Glomerular endothelial cell (primary cell): ENCODE measurements at places on chromosomes 1 and 21. TPM values are rescaled to one million over a fixed set of nuclear protein-coding genes. Genes with fewer than 3 reads are reported as not detected.
A peak's percentile ranks its signal among the peaks of the same experiment; 100 is the strongest.

DNA sequence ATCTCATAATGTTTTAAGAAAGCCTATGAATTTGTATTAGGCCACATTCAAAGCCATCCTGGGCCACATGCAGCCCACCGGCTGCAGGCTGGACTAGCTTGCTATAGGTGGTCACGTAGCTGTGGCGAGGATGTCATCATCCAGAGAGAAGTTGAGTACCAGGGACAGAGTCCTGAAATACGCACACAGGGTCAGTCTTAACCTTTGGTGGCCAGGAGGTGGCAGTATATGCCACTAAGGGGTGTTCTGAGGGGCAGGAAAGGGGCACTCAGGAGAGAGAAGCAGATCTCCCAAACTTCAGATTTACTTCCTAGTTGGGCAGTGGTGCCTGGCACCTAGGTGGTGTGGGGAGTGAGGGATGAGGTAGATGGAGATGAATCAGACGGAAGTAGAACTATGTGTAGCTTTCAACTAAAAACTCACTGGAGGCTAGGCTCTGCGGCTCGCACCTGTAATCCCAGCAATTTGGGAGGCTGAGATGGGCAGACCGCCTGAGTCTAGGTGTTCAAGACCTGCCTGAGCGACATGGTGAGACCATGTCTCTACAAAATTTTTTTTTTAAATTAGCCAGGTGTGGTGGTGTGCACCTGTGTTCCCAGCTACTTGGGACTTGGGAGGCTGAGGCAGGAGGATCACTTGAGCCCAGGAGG, 16.3 kb upstream of the CDK18 start:
- peak; percentile 16 for DNase-seq

DNA sequence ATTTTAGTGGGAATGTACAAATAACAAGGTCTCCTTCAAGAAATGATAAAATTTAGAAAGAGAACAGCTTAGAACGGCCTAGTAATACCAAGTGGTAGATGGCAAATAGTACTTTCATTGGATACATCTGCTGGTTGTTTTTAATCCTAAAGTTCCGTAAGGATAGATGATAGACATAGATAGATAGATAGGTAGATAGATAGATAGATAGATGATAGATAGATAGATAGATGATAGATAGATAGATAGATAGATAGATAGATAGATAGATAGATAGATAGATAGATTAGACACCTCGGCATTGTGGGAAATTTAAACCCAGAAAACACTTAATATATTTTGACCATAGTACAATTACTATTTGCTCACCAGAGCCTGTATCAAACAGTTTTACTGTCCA, 288.5 kb downstream of the TPR start:
- DNase-seq: no peak

GRCh38 chr1:95041491-95042165, 31.1 kb downstream of the ALG14 start:
- peak; percentile 72 for DNase-seq

- DNase-seq: no peak
Observed at GRCh38 chr1:101235696-101236515, 913 bp upstream of the S1PR1 start.

DNA sequence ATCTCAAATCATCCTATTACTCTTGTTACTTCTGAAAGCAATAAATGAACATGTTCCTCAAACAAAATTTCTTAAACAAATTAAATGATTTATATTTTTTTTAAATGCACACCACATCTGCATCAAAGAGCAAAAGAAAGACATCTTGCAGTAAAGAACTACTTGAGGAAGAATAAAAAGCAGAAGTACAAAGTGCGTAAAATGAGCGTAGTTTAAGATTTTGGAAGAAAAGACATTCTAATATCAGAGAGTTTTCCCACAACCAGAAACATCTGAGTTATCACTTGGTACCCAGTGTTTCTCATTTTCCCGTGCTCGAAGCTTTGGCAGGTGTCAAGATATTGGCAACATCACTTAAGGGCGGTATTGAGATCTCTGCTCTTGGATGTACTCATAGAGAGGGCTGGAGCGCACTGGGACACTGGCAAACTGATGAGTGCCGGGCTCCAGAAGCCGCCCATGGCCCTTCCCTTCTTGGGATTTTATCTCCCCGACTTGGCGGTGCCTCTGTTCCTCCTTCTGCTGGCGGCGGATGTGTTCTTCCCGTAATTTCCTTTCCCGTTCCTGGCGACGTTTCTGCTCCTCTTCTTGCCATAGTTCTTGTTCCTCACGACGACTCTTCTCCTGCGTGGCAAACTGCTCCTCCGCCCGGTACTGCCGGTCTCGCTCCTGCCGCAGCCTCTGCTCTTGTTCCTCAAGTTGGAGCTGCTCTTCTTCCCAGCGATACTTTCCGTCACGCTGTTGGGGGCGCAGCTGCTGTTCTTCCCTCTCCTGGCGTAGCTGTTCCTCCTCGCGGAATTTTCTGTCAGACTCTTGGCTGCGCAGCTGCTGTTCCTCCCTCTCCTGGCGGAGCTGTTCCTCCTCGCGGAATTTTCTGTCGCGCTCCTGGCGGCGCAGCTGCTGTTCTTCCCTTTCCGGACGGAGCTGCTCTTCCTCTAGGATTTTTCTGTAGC, 7.9 kb downstream of the TCHH start:
- DNase-seq: peak; percentile 1

DNA sequence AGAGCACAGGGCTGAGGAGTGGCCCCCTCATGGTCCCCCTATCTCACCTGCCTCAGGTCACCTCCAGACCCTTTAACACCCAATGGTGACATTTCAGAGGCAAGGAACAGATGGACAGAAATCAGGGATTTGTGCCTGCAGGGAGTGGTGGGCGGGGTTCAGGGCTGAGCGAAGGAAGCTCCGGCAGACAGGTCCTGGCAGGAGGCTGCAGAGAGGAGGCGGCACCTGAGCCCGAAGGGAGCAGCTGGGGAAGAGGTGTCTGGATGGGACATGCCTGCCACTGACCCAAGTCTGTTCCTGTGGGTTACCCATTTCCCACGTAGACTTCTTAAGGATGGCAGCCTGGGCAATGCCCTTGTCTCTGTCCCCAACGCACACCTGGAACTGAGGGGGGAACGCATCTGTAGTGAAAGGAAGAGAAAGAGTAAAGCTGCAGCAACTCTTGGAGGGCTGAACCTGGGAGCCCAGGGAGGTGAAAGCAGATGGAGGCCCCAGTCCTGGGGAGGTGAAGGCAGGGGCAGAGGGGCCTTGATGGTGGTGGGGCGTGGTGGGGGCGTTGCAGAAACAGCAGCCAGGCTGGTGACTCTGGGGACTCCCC, 61.6 kb upstream of the ADARB1 start:
- no peak for DNase-seq

GRCh38 chr1:208065862-208066261, 154.9 kb upstream of the CD34 start:
- no peak for DNase-seq

GRCh38 chr1:68938051-68938666, 441.3 kb upstream of the DEPDC1 start:
- no peak for DNase-seq

DNA sequence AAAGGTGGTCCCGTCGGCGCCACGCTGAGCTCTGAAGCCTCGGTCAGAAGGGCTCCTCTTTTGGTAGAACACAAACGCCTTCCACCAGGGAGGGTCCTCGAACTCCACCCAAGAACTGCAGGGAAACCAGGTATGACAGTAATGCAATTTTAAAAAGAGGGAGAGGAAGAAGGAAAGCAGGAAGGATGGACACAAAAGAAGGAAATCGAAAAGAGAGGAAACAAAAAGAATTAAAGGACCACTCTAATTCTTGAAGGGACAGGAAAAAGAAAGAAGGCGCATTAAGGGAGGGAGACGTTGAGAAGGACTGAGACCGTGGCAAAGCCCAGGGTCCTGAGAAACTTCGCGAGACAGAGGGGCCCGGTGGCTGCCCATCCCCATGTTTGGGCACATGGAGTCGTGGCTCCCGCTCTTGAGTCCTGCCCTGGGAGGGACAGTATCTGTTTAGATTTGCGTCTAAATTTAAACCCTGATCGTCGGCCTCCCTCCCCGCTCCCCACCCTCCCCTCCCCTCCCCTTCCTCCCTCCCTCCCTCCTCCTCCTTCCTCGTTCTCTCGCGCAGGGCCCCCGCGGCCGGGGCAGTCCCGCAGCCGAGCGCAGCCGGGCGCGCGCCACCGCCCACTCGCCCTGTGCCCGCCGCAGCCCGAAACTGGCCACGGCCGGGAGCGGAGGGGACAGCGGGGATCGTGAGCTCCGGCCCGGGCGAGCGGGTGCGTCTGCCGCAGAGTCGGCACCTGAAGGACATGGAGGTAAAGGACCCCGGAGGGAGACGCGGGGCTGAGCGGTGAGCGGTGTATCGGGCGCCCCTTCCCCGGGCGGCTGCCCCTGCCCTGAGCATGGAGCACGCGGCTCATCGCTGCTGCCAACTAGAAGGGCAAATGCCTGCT, at the start of gene RCSD1:
RCSD1 (plus strand) TSS at position 552 of the 887 bp plus-strand sequence; CDS start at position 744, 192 bp downstream.
- DNase-seq: no peak

GRCh38 chr1:110069404-110070281, 829 bp downstream of the ALX3 start:
- no peak for DNase-seq

- DNase-seq: no peak
Observed at GRCh38 chr1:207298636-207299398, 22.7 kb upstream of the CD55 start.

GRCh38 chr1:21685946-21686678, 17.0 kb upstream of the RAP1GAP start:
- no peak for DNase-seq

- DNase-seq: no peak
Observed at GRCh38 chr1:199794105-199794863, 233.2 kb upstream of the NR5A2 start.

DNA sequence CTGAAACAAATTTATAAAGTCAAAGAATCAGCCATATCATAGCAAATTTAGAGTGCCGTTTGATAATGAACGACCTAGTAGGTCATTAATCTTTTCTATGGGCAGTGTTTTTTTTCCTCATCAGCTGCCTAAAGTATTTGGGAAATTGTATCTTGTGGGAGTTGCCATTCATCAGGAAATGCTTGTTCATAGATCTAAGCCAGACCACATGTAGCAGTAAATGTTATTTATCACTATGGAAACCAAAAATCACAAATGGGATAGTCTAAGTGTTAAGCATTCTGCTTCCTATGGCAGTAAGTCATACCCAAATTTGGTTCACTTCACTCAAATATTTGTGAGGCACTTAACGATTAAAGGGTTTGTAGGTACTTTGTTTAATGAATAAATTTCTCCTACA, 52.9 kb downstream of the LRRC8D start:
- DNase-seq: no peak

GRCh38 chr1:212124690-212125582, 89.4 kb downstream of the DTL start:
- DNase-seq: no peak

DNA sequence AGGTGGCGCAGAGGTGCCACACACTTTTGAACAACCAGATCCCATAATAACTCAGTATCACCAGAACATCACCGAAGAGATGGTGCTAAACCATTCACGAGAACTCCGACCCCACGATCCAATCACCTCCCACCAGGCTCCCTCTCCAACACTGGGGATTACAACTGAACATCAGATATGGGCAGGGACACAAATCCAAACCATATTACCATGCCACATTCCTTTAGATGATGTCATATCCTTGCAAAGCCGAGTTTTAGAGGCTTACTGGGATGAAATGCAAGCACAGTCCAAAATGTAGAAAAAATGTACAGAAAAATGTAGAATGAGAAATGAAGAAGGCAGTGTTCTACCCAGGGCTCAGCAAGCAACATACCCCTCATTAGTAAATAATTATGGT, 64.7 kb downstream of the SGIP1 start:
- no peak for DNase-seq

GRCh38 chr1:201565024-201565730, 26.2 kb downstream of the NAV1 start:
- DNase-seq: no peak

GRCh38 chr1:238777551-238777950, 608.8 kb upstream of the CHRM3 start:
- no peak for DNase-seq

DNA sequence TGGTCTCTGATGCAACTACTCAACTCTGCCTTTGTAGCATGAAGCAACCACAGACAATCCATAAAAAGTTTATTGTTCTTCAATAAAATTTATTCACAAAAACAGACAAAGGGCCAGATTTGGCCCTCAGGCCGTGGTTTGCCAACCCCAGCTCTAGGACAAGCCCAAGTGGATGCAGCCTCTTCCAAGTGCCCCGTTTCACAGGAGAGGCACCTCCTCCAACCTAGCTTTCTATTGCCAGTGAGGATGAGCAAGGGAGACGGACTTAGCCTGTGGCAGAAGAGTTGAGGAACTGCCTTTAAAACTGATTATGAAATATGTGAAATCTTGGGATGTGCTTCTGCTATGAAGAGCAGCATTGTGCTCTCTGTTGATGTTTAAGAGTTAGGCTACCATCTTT, 105.4 kb downstream of the PSMG1 start:
- DNase-seq: no peak

DNA sequence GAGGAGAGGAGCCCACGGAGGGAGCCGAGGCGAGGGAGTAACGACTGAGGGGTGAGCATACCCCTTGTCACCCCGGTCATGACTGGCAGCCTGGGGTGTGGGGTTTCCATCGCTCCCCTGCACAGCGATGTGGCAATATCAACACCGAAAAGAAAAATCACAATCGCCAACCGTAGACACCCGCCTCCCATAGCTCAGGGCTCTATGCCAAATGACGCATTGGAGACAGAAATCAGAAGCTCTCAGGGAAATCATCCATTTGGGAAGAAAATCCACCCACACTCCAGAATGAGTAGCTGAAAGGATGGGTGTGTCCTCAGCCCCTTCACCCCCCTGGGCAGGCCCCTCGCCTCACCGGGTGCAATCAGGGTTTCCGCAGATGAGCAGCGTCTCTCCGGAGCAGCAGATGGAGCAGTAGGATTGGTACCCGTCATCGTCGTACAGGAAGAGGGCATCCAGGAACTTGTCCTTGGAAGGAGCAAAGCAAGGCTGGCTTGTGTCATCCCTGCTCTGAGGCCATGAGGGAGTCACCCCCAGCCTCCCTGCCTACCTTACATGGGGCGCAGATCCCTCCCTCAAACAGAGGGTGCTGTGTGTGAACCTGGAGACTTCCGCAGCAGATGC, 2.5 kb downstream of the DNMT3L start:
- DNase-seq: no peak

GRCh38 chr21:43825242-43825935, 36.0 kb downstream of the RRP1 start:
- DNase-seq: no peak

The B3GALNT2 gene
- 24.2 and 31.0 TPM in 2 replicates for total RNA-seq

The TSPAN2 gene
- 0.68 and 1.1 TPM in 2 replicates for total RNA-seq

The PTPN22 gene
- 1.1 and 2.3 TPM in 2 replicates for total RNA-seq

The RHD gene
- total RNA-seq: not detected in 2 replicates

The AKR7A2 gene
- 100.0 and 142 TPM in 2 replicates for total RNA-seq

The GPA33 gene
- not detected in 2 replicates for total RNA-seq

The C1orf87 gene
- not detected in 2 replicates for total RNA-seq

The KCNK1 gene
- total RNA-seq: 0.70 and 1.7 TPM in 2 replicates

The LCE1B gene
- not detected in 2 replicates for total RNA-seq

The AIRE gene
- not detected in 2 replicates for total RNA-seq

The CRYAA gene
- not detected in 2 replicates for total RNA-seq

The RGSL1 gene
- total RNA-seq: not detected in 2 replicates

The CYP4Z1 gene
- total RNA-seq: not detected in 2 replicates

The LCK gene
- 0.35 and 1.1 TPM in 2 replicates for total RNA-seq

The PLA2G4A gene
- 2.0 and 2.5 TPM in 2 replicates for total RNA-seq

The RYR2 gene
- total RNA-seq: not detected in 2 replicates

The CNN3 gene
- 267 and 275 TPM in 2 replicates for total RNA-seq
